ENCODE measurements at places on chromosomes 11 and 22.

DNA sequence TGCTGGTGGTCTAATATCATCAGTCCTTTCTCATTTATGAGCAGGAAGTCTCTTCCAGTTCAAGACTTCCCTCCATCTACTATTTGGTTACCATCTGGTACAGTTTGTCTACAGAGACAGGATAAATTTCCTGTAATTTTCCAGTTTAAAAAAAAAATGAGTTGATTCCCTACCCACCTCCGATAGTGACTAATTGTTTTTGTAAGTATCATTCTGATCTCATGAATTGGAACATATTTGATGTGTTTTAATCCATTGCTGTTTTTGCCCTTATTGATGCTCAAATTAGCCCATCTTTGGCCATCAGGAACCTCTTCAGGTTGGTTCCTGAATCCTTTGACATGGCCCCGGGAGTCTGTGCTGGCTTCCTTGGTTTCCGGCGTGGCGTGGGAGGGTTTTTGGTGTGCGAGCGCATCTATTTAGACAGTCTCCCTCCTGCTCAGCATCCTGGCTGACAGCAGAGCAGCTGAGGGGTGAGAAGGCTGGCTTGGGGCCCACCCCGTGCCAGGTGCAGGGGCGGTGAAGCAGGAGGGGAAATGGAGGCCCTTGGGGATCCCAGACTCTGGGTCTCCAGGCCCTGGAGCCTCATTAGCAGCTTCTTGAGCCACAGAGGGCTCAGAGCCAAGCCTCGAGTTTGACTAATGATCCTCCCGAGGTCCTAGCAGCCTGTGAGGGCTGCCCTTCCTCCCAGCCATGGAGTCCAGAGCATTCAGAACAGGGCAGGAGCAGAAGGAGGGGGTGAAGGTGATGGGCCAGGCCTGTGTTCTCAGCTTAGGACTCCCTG, 6.8 kb downstream of the OMP start:
- no peak for DNase-seq

DNA sequence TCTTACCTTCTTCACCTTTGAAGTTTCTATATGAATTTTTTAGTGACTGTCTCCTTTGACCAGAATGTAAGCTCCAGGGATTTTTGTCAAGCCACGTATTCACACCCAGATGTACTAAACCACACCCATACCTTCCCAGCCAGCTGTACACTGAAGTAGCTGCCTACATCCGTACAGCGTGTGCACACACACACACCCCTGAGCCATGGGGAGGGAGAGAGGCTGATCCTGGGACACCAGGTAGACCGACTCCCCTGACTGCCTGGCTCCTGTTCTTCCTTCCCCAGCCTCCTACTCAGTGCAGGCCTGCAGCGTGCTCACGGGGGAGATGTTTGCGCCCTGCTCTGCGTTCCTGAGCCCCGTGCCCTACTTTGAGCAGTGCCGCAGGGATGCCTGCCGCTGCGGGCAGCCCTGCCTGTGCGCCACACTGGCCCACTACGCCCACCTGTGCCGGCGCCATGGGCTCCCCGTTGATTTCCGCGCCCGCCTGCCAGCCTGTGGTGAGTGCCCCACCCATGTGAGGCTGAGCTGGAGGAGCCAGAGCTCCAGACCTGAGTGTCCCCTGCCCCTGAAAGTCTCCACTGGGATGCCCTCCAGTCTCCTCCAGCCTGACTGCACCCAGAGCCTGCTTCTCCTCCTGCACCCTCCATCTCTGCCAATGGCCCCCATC, 25.9 kb downstream of the OTOG start:
- no peak for DNase-seq

DNA sequence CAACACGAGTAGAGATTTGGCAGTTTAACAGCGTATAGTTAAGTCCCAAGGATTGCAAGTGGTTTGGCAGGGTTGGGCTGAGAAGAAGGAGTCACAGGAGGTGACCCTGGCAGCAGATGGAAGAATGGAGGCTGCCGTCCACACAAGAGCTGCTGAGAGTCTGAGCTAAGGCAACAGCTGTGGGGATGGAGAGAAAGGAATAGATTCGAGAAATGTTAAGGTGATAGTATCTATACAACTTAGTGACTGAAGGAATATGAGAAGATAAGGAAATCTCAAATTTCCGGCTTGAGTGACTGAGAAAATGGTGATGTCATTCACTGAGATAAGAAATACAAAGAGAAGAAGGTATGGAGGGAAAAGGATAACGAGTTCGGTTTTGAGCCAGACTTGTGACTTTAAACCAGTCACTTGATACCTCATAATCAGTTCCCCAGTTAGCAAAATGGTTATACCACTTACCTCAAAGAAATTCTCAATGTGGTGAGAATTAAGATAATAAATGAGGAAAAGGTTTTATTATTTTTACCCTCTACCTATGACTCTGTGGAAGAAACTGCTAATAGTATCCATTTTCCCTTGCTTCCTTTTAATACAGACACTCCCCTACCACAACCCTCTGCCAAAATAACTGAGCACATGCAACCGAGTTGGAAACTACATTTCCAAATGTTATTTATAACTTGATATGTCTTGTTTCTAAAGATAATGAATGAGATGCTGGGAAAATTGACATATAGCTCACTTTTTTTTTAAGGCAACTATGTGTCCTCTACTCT, 30.7 kb downstream of the FAM168A start:
- DNase-seq, result no peak

DNA sequence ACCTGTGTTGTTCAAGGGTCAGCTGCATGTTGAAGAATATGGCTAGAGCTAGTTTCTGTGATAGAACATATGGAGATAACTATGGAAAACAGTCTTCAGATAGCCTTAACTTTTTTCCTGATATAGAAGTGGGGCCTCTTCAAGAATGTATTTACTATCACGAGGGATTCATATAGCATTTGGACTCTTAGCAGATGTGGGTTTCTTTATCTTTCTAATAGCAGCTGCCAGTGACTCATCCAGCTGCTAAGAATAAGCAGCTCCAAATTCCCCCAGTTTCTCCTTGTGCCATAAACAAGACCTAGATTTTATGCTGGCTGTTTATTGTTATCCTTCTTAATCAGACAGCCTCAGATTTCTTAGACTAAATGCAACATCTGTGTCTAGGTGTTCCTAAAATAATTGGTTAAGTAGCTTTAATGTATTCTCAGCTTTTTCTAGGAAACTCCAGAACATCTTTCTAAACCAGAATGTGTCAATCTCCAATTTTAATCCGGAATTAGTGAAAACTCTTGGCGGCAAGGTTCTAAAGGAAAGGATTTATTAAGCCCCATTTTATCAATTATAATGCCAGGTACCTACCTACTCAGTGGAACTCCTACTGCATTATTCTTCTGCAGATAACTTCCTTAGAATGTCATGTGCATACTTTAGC, 119.8 kb downstream of the CSTPP1 start:
- DNase-seq, result no peak

GRCh38 chr11:1201395-1202153, 21.3 kb upstream of the MUC5B start:
- DNase-seq, result no peak

GRCh38 chr11:44601471-44602370, 36.3 kb downstream of the CD82 start:
- peak; percentile 46 for DNase-seq

- no peak for DNase-seq
Observed at GRCh38 chr11:9180784-9181183, 84.4 kb downstream of the DENND5A start.

DNA sequence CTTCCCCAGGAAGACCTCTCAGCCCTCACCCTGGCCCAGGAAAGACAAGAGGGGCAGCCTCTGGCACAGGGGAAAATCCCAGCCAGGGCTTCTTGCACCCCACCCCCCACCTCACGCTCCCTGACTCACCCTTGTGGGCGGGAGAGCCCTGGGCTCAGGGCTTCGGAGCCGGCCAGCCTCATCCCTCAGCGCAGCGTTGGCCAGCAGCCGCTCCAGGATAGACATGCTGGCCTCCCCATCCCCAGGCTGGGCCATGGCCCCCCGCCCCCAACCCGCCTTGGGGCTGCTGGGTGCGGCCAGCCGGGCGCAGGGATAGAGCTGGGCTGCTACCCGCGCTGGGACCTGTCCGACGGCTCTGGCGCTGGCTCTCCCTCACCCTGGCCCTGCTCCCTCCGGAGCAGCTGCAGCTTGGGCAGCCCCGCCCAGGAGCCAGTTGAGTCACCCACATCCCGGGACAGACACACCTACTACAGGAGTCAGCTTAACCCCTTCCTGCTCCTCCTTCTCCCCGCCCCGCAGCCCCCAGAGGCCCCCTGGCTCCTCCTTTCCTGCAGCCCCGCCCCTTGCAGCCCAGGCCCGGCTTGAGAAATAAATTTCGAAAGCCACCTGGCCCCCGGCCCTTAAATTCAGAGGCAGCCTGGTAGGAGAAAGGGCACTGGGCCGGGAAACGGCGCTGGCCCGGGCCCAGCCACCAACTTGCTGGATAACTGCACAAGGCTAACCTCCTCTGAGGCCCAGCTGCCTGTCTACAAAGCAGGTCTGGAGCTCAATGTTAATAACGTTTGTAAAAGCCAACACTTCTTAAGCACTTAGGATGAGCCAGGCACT, 13.4 kb downstream of the TNKS1BP1 start:
- peak; percentile 85 for DNase-seq

DNA sequence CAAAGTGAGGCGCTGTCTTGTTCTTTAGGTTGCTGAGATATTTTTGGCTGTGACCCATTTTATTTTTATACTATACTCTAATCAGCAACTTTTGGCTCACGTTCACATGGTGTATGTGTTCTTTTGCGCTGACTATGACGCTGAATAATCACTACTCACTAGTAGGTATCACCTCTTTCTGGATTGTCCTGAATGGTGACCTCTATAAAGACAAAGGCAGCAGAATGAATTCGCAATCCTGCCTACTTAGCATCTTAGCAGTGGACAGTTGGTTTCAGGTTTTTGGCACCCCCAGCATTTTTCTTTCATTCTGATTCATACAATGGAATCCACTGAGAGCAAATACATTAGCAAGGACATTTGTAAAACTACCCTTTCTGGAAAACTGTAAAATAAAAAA, 351.3 kb downstream of the JRKL start:
- DNase-seq, result no peak

GRCh38 chr11:2196970-2197770, 25.6 kb upstream of the TH start:
- DNase-seq, result peak; percentile 84

GRCh38 chr22:49517211-49517610, 310.5 kb downstream of the BRD1 start:
- DNase-seq, result no peak

DNA sequence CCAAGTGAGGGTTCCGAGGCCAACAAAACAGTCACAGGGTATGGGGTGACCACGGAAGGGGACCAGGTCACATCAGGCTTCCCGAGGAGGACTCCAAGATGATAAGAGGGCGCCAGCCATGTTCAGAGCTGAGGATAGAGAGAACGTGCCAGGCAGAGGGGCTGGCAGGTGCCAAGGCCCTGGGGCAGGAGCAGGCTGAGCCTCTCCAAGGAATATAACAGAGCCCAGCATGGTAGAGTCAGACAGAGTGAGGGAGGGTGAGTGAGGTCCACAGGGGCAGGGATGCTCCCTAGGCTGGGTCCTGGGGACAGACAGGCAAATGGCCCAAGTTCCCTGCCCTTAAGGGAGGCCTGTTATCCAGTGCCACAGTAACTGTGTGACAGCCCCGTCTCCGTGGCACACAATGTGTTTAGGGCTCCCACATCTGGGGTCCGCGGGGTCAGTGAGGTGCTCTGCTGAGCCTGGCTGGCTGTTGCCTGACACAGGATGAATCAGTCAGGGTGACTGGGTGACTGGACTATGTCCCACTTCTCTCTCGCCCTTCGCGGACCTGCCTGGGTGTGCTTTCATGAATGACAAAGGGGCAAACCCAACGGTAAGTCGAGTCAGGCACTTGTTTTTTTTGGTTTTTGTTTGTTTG, 105.3 kb downstream of the MPPED1 start:
- no peak for DNase-seq

GRCh38 chr11:27408246-27408800, 45.3 kb upstream of the CCDC34 start:
- no peak for DNase-seq

DNA sequence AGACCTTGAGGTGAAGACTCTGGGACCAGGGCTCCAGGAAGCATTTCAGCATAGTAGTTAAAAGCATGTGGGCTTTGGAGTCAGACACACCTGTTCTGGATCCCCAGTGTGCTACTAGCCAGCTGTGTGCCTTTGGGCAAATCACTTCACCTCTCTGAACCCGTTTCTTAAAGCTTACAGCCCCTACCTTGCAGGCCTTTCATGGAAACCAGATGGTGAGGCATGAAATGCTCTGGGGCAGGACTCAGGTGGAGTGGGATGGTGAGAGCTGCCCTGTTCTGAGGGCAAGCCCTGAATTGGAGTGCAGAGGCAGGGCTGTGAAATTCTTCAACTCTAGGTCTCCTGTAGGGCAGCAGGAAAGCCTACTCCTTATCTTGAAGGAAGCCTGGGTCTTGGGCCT, 10.5 kb downstream of the UCP2 start:
- no peak for DNase-seq

DNA sequence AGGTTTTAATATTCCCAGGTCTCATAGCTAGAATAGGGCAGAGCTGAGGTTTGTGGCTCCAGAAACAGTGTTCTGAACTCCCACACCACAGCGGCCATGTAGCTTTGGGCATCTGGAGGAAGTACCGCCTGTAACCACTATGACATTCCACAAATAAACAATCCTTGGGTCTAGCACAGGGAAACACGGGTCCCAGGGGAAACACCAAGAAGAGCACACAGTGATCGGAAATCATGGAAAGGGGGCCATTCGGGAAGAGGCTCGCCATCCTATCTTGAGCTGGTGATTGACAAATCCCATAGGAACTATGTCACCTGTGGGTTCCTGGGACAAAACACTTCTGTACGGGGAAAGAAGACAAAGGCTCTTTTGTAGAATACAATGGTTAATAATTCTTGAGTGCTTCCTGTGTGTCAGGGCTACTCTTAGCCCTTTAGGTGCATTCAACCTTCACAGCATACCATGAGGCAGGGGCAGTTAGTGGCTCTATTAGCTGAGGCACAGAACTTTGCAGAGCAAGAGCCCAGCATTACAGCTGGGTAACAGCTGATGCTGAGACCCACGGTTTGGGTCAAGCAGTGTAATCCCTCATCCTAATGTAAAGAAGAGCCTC, 514.2 kb downstream of the NTM start:
- no peak for DNase-seq

GRCh38 chr11:128343870-128344269, 243.5 kb downstream of the ETS1 start:
- DNase-seq, result peak; percentile 51

DNA sequence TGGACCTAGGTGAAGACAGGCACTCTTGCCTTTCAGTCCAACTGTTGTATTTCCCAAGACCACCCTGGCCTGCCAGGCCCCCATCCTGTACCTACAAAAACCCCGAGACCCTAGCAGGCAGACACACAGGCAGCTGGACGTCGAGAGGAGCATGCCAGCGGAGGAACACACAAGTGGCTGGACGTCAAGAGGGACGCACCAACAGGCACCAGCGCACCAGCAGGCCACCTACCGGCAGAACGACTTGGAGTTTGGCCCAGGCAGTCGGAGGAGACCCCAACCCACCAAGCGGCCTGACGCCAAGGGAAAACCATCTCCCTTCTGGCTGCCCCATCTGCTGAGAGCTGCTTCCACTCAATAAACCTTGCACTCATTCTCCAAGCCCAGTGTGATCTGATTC, 1883.4 kb upstream of the RAG2 start:
- DNase-seq, result no peak

All from activated CD4-positive, alpha-beta T cell treated with anti-CD3 and anti-CD28 coated beads for 48 hours (primary cell).